ENCODE measurements at places on chromosomes 11 and 22. TPM values are rescaled to one million over a fixed set of nuclear protein-coding genes. Genes with fewer than 3 reads are reported as not detected.

The ARHGAP20 gene
- polyA plus RNA-seq, result not detected

The OR52R1 gene
- not detected for polyA plus RNA-seq

- no peak for DNase-seq
Observed at GRCh38 chr11:99370549-99371216, 349.9 kb downstream of the CNTN5 start.

DNA sequence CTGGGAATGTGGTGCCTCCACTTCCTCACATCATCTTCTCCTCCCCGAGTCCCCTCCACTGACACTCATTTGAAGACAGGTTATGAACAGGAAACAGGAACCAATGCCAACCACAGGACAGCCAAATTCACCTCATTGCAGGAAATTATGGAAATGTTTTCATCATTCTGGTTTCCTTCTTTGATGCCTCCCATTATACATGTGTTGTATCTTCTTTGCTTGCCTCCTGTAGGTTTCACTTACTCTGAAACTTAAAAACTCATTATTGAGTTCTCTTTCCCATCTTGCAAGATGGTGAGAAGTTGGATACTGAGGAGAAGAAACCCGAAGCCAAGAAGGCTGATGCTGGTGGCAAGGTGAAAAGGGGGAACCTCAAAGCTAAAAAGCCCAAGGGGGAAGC lies 108.5 kb downstream of the PHF21B start:
- DNase-seq, result no peak

GRCh38 chr11:59918480-59918879 lies 19.8 kb upstream of the OOSP1 start:
- no peak for DNase-seq

DNA sequence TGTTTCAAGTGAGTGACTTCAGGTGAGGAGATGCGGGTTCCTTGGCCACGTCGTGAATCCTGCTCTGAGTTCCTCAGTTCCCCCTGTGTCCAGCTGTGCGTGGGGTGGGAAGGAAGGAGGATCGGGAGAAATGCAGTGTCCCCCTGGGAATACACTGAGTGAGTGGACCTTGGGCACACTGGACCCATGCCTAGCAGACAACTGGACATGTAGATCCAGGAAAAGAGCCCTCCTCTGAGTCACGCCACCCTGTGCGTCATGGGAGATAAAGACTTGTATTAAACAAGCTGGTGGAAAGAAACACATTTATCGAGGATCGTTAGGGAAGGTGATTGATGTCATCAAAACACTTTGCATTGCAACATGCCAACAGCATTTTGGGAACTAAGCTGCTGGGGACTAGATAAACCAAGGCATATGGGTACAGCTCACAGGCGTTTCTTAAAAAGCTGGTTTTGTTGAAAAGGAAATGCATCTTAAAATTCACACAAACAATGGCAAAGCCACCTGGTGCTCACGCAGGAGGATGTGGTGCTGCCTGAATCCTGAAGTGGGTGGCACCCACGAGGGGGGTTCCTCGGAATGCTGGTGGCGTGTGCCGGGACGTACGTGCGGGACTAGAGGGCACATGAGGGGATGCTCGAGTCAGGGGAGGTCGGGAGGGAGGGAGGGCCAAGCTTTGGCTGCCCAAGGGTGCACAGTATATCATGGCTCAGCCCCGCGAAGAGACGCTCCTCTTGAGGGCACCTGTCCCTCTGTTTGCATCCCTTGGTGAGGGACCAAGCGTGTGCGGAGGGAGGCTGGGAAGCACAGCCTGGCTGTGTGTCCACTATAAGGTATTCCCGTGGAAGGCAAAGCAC lies 303.5 kb downstream of the TBC1D22A start:
- DNase-seq, result no peak

GRCh38 chr11:70398834-70399680 lies 728 bp downstream of the CTTN start:
- DNase-seq, result no peak

GRCh38 chr11:108985236-108985944 lies 320.5 kb downstream of the DDX10 start:
- no peak for DNase-seq

DNA sequence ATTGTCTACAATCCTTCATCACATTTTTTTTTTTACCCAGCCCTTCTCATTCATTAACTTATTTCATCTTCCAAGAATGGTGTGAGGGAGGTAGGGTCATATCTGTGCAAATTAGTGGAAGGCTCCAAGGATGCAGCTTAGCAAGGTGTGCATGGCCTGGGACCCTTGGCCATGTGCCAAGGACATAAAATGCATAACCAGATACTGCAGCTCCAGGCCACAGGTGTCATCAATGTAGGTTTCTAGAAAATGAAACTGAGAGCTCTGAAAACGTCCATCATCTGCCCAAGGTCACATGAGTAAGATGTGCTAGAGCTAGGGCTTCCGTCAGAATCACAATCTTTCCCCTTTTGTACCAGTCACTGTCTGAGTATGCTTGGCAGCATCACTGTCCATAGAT lies 29.8 kb downstream of the ANKK1 start:
- DNase-seq, result no peak

GRCh38 chr22:32644252-32645100 lies 157.0 kb upstream of the TIMP3 start:
- no peak for DNase-seq

GRCh38 chr22:26127556-26127955 lies 41.7 kb upstream of the SEZ6L start:
- DNase-seq, result no peak

- no peak for DNase-seq
Observed at GRCh38 chr22:27144321-27144720, 486.9 kb downstream of the MIAT start.
